ENCODE measurements at places on chromosomes 4 and X.

GRCh38 chr4:134126955-134127354 is 74.6 kb downstream of the PABPC4L start:
- no peak for DNase-seq

- DNase-seq: no peak
These were observed 111.5 kb upstream of the MYOZ2 start for GRCh38 chr4:119024102-119024501.

DNA sequence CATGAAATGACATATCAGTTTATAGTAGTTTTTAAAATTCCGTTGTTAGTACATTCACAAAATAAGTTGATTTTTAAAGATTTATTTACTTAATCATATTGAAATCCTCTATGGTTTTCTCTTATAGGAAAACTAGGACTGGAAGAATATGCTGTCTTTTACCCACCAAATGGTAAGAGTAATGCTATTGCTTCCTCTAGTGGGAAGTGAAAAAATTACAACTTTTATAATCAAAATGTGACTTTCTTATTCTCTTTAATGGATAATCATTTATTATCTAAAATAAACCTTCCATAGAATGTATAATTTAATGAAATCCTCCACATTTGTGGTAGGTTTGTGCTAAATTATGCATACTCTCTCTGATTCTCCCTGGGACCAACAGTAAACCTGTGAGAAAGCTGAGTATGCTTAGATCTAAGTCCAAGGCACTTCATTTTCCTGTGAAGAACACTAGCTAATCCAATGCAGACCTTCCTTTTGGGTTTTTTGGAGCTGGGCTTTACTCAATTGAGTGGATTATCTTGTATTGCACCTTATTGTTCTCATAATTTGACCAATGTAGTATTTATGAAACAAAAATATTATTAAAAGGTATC is 136.2 kb downstream of the TBC1D19 start:
- no peak for DNase-seq

- no peak for DNase-seq
These were observed 3.0 kb downstream of the PLP2 start for GRCh38 chrX:49174723-49175122.

DNA sequence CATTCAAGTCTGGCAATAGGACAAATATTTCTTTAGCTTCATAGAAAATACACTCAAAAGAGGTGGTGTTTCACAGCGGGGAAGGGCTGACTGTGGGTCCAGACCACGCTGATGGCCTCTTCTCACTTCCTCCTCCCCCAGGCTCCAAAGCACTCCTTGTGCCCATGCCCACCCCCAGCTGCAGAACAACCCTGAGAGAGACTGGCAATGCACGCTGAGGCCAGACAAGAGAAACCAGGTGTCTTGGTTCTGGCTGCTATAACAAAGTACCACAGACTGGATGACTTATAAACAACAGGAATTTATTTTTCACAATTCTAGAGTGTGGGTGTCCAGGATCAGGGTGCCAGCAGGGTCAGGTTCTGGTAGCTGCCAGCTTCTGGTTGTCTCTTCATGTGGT is 386.1 kb downstream of the FBXW7 start:
- DNase-seq: no peak

Measured in GM18507 (cell line).